GM12891 (cell line): ENCODE measurements at places on chromosomes 5 and 9.

DNA sequence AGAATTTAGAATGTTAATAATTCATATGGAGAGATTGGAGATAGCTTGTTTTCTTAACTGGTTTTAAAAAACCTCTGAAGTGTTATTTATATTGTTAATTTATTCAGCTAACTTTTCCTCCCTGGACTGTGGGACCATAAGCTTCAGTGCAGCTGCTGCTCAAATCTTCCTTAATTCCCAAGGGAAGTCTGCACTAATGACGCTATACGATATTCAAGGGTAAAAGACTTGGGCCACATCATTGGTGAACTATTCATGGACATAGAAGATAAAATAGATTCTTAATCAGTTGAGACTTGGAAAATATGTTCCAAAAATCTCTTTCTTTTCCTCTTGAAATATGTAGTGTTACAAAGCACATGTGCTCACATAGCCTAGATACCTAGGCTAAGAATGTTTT lies 31.1 kb upstream of the GAS1 start:
- DNase-seq = no peak

GRCh38 chr5:56142614-56143372 lies 90.3 kb downstream of the ANKRD55 start:
- DNase-seq = no peak

DNA sequence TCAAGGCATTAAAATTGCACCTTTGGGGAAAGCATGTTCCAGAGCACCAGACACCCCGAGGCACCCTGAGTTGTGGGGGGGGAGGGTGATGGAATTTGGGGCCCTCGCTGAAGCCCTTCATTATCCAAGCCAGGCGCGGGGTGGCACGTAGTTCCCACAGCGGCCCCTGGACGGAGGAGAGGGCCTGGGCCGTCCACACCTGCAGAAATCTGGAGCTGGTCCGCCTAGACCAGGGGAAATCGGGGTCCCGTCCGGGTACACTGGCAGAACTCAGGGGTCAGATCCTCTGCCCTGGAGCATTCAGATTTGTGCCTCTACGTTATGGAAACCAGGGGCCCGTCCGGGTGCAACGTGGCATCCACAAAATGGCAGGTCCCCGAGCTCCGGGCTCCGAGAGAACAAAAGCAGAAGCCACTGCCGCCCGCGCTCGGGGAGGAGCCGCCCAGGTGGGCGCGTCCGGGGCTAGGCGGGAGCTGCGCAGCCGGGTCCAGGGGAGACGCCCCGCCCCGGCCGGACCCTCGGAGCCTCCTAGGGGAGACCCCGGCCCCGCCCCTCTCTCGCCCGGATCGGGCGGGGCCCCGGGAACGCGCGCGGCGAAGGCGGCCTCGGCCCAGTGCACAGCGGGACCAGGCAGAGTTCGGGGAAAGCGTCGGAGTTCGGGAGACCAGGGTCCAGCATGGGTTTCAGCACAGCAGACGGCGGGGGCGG lies at the start of gene PLEKHG4B:
Gene PLEKHG4B (plus strand): TSS at position 613 of the 708 bp plus-strand sequence. CDS start 64 bp downstream, at position 677.
- DNase-seq = no peak

DNA sequence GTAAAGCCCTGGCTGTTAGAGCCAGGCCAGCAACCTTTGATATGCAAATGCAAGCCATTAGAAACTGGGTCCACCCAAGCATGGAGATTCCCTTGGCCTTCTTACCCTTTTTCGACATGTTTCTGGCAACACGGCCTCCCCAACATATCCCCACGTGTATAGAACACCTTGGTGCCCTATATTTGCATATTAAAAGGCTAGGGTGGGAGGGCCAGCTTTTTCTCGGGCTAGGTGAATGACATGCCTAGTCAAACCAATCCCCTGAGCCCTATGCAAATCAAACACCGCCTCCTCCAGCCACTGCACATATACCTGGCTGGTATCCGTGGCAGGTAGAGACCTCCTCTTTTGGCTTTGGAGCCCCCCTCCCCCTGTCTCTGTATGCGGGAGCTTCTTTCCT lies 55.6 kb upstream of the ZFR start:
- DNase-seq = no peak

DNA sequence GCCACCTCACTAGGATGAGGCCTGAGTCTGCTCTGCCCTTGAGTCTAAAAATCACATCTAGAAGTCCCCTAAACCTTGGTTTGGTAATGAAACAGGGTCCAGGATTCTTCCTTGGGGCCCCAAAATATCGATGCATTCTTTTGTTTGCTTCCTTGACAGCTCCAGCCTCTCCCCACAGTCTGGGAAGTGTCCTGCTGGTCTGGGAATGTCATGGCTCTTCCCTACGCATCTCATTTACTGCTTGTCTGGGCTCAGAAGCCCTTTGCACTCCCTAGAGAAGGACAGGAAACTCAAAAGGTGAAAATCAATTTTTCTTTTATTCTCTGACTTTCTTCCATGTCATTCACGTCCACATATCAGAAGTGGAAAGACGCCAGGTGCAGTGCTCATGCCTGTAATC lies 115.8 kb downstream of the DRD1 start:
- no peak for DNase-seq

DNA sequence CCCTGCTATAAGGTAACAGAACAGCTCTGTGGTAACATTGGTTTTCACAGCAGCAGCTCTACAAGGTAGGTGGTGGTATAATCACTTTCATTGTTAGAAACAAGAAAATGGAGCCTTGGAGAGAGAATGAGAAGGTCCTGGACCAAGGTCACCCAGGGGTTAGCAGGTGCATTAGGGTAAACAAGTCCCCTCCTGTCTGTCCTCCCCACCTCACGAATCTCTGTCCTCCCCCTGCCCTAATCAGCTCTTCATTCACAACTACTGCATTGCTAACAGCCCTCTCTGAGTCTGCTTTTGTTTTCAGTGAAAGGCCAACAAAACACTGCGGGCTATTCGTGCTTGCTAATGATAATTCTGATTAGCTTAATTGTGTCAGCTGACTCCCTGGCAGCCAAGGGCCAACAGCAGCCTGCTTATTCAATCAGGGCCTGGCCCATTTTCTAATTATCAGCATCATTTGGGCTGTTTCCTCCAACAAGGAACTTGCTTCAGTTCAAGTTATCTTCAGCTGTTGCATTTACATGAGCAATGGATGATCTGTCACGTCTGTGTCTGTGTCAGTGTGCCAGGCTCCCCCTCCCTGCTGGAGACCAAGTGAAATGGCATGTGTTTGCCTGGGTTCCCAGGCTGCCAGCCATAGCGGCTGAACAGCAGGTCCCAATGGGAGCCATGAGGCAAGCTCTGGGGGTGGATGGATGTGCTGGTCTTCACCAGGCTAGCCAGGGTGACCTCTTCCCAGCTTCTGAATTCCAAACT lies 56.7 kb upstream of the EQTN start:
- DNase-seq = no peak
